ENCODE measurements at places on chromosomes 1 and 21.

DNA sequence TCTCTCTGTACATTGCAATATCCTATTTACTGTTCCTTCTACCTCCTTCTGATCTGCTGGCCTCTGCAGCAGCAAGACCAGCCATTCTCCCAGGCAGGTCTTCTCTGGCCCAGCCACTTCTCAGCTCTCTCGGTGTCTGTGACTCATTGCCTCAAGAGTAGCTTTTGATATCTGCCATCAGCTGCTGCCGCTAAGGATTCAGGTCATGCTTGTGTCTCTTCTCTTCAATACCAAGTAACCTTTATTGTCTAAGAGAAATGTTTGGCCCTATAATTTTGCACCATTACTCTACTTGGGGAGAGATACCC, 101.8 kb downstream of the TMEM53 start:
- DNase-seq, result no peak

GRCh38 chr21:24110846-24111245, 1496.4 kb downstream of the MRPL39 start:
- no peak for DNase-seq

- no peak for DNase-seq
Measured at GRCh38 chr1:9128166-9128519, 759 bp downstream of the GPR157 start.

- DNase-seq, result no peak
Measured at GRCh38 chr1:245512980-245513578, 358.3 kb downstream of the KIF26B start.

DNA sequence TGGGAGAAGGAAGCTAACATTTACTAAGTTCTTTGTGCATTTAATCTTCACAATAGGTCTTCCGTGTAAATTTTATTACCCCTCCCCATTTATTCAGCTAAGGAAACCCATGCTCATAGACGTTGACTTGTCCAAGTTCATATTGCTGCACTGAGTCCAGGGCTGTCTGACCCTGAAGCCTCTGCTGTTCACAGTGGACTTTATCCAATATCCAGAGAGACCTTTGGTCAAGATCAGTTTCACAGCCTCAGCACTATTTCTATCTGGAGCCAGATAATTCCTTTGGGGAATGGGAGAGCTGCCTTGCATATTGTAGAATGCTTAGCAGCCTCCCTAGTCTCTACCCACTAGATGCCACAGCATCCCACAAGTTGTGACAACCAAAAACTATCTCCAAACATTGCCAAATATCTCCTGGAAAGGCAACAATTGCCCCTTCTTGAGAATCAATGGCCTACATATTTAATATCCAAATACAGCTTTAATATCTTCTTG, 26.4 kb downstream of the ILDR2 start:
- DNase-seq, result no peak

DNA sequence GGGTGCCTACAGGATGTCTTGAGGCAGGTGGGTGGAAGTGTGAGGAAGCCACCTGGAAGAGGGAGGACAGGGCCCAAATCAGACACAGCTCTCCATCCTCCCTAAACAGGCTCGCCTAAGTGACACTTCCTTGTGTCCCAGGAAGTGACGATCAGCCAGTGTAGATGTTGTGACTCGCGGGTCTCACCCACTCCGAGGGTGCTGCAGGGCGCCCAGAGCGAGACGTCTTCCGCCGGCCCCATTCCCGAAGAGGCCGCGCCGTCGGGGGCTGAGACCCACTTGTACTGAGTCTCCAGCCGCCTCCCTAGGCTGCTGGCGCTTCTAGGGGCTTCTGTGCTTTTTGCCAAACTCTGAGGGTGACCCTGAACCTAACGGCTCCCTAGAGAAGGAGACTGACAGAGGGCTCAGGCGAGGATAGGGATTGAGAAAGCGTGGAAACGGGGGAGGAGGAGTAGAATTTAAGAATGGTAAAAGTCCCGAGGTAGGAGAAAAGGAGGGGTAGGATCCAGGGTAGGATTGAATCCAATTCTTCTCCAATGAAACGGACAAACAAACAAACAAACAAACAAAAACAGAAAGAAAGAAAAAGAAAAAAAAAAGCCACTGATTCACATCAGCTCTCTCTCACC, 543 bp upstream of the MARK1 start:
- DNase-seq, result peak; percentile 50

GRCh38 chr1:45477646-45478045, 13.3 kb downstream of the TESK2 start:
- no peak for DNase-seq

- DNase-seq, result no peak
Measured at GRCh38 chr1:156136970-156137483, 16.4 kb upstream of the SEMA4A start.

DNA sequence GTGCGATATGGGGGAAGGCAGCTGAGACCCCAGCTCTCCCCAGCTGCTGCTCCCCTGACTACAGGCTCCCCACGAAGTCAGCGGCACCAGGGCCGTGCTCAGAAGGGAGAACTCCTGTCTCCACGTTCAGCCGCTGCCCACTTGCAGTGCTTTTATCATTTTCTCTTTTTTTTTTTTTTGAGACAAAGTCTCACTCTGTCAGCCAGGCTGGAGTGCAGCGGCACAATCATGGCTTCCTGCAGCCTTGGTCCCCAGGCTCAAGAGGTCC, 933 bp upstream of the FTCD start:
- DNase-seq, result no peak

DNA sequence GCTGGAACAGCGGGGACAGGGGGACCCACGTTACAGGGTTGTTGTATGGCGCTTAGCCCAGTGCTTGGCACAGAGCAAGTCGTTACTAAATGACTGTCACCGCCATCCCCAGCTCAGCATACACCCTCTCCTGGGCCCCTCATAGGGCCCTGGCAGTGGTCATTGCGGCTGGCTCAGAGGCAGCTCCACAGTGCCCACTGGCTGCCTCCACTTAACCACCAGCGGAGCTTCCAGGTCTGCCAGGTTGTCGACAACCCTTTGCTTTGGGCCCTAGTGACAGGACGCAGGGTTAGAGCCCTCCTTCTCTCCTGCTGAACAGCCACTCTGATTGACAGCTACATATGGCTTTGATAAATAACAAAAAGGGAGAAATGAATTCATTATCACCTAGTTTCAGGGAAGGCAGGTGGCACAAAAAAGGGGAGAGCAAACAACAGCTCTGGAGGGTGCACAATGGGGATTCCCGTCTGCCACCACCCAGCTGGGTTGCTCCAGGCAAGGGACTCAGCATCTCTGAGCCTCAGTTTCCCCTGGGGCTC, 4.8 kb downstream of the EFHD2 start:
- no peak for DNase-seq

DNA sequence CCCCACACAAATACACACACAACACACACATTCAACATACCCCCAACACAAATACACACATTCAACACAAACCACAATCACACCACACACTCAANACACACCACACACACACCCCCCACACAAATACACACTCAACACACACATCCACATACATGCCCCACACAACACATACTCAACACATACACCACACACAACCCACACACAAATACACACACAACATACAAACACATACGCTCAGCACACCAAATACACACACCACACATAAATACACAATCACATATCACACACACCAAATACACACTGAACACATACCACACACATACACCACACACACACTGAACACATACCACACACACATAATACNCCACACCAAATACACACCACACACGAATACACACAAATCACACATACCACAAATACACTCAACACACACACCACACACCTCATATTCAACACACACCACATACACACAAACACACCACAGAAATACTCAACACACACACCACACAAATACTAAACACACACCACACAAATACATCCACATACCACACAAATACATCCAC, 48.9 kb downstream of the PRDM15 start:
- DNase-seq, result no peak

- DNase-seq, result no peak
Measured at GRCh38 chr21:29306920-29307319, 8.2 kb downstream of the BACH1 start.

DNA sequence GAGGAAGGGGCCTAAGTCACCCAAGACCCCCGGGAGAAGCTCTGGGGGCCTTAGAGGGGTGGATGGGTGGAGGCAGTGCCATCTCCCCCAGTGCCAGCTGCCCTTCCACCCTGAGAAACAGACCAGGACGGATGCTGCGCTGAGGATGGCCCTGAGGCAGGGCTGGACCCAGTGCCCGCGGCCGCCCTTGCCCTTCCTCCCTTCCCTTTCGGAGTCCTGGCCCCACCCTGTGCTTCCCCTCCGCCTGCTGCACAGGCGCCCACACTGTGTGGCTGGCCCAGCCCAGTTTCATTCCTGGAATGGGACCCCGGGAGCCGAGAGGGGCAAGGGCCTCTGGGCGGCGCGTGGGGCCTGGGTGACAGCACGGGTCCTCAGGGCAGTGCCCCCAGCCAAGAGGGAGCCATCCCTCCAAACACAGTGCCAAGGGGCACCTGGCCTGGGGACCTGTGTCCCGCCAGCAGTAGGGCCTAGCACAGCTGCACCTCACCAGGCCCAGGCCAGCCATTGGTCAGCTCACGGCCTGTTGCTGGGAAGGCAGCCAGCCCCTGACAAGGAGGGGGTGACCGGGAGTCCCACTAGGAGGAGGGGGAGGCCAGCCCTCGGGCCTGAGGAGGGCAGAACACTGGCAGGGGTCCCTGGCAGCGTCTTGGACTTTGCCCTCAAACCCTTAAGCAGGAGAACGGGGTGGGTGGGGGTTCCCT, 13.4 kb upstream of the SKI start:
- peak; percentile 15 for DNase-seq

DNA sequence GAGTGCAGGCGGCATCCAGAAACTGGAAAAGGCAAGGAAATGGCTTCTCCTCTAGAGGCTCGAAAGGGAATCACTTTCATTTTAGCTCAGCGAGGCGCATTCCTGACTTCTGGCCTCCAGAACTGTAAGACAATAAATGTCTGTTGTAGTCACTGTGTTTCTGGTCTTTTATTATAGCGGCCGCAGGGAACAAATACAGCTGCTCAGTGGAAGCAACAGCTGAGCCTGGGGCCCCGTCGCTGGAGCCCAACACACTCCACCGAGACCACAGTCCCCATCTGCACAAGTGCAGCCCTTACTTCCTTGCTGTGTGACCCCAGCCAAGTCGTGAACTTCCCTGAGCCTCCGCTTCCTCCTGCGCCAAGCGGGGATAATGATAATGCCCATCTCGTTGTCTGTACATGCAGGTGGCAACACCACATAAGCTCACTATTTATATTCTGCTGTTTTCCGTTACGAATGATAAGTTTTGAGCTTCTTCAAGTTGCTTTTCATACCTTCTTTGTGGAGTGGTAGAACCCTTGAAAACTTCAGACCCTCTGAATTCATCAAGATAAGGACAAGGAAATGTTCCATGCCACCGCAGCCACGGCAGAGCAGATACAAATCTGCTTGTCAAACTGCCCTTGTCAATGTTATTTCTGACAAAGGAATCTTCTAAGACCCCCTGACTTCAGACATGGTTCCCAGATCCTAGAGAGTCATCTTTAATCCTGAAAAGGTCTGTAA, 3.2 kb upstream of the LAPTM5 start:
- peak; percentile 16 for DNase-seq

- no peak for DNase-seq
Measured at GRCh38 chr1:56516539-56517252, 62.7 kb downstream of the PLPP3 start.

DNA sequence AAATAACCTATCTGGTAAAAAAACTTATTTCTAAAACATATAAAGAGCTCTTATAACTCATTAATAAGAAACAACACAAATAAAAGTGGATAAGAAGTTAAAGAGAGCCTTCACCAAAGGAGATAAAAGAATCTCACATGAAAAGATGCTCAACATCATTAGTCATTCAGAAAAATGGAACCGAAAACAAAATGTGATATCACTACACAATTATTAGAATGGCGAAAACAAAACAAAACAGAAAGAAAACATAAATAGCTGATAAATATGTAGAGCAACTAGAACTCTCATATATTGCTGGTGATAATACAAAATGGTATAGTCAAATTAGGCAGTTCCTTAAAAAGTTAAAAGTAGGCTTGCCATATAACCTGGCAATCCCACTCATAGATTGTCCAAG, 1109.3 kb downstream of the PLA2G4A start:
- no peak for DNase-seq

DNA sequence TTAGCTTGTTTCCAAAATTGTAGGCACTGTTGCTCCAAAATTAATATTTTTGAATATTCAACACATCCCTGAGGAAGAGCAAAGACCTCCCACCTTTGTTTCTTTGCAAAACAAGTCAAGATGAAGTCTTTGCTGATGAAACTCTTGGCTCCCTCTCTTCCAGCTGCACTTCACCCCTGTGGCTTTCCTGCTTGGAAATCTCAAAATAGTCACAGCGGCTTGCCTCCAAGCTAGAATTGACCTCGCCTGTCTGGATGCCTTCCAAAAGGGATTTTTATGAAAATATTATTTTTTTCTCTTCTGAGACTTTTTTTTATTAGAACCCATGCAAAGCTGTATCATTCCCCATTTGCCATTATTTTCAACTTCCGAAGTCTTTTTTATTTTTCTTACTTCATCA, 71.1 kb upstream of the MROH9 start:
- DNase-seq, result no peak

- no peak for DNase-seq
Measured at GRCh38 chr1:167342846-167343245, 122.2 kb downstream of the POU2F1 start.

DNA sequence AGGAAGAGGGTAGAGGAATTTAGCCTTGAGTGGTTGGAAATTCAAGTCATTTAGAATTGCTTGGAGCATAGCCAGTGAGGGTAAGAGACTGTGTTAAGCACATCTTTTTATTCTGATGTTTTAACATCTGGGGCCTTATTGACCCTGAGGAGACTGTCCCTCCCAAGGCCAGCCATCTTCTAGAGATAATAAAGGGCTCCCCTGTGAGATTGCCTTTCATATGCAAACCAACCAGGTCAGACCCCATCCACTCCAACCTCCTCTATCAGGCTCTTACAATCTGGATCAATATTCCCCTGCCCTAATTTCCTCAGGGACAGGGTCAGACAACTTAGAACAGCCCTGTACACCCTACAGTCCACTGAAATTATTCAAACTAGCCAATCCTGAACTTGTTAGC, 93.8 kb downstream of the ATP1B1 start:
- no peak for DNase-seq

DNA sequence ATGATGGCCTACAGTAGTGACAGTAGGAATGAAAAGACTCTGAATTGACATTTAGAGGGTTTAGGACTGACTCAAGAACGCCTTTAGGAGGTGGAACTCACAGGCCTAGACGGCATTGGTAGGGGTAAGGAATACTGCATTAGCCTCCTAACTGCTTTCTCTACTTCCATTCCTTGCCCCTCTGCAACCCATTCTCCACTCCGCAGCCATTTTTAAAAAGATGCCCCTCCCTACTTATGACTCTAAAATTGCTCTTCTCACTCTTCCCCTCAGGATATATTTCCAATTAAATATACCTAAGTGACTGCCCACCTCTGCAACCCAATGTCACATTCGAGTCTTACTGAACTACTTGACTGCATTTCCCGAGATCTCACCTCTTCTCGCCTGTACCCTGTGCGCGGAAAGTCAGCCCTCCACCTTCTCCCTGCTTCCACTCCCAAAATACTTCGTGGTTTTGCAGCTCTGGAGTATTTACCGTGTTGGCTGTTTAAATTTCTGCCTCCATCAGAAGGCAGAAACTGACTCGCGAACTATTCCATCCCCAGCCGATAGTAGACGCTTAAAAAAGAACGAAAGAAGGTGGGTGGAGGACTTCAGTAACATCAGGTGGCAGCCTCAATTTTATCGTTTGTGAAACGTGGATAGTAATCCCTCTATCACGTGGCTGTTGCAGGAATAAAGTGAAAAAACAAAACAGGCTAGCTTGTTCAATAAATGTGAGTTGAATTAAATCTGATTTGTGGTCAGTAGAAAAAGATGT, 1.1 kb upstream of the YBX1 start:
- no peak for DNase-seq

GRCh38 chr1:173616859-173617258, 14.0 kb upstream of the SLC9C2 start:
- no peak for DNase-seq

- no peak for DNase-seq
Measured at GRCh38 chr1:67916140-67916886, 83.0 kb upstream of the GNG12 start.

Measured in hippocampal formation (tissue), 2 donors.